Posterior vena cava (tissue), 2 donors: ENCODE measurements at places on chromosomes 7 and 10. TPM values are rescaled to one million over a fixed set of nuclear protein-coding genes. Genes with fewer than 3 reads are reported as not detected.

DNA sequence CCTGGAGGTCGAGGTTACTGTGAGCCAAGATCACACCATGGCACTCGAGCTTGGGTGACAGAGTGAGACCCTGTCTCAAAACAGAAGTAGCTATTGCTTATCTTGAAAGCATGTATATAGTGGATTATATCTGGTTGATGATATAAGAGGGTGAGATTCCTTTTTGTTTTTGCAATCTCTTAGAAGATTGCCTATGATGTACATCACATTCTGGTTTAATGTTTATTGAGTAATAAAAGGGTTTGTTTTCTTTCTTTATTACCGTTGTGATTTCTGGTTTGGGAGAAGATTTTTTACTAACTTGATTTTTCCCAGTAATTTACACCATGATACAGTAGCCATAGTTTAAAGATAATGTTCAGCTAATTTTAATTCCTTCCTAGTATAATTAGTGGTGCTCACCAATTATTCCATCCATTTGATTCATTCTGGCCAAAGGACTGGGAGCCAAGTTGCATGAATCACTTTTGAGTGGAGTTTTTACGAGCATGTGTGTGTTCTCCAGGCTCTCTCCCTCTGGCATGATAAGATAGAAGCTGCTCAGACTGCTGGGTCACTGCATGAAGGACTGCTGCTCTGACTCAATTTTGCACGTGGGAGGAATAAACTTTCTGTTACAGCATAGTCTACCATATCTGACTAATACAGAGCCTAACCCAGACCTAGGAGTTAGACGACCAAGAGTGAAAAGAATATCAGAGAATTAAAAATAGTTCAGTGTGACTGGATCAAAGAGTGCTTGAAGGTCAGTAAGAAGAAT is 13.5 kb upstream of the TSPAN13 start:
- DNase-seq, result no peak

GRCh38 chr10:5476918-5477525 is 22.3 kb downstream of the CALML5 start:
- no peak for DNase-seq

DNA sequence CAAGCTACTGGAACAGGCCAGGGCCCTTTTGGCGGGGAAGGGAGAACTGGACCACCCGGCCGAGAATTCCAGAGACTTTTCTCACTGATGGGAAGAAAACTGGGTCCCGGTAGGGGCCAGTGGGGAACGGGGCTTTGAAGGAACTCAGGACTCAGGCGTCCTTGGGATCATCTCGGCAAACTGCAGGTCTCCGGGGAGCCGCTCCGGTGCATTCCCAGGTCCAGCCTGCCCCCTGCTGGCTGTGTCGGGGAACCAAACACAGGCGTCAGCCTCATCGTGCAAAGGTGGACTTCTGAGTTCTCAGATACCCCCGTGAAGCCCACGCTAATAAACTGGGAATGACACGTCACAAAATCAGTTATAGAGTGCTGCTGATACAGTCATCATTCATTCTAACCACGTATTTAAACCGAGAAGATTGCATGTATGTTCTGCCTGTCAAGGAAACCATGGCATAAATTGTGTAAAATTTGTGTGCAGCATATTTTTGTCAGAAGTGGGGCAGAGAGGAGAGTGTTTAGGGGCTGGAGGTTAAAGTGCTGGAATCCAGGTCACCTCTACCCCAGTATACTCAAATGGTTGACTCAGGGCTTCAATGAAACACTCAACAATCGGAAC is 76.1 kb upstream of the CPXM2 start:
- DNase-seq, result peak; percentile 90

Gene BRI3
- 193 TPM for total RNA-seq

Gene CEP55
- 0.48 TPM for total RNA-seq

Gene PPP3CB
- total RNA-seq, result 70.4 TPM

DNA sequence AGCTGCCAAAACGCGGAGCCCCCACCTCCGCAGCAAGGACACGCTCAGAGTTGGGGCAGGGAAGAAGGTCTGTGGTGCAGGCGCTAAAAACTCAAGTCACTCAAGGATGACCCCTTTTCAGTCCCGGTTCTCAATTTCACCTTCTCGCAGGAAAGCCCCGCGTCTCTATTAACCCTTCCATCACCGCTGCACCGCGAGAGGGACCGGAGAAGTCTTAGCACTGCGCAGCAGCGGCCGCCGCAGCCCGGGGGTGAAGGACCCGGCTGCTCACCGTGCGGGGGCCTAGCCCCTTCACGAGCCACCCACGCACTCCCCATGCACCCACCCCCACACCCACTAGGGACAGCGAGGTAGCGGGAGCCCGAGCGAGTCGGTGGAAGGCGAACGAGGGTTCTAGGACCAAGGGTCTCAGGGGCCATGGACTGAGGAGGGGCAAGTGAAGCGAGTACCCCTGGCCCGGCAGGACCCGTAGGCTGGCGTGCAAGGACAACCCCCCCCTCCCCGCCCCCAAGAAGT is 162.9 kb downstream of the SH3PXD2A start:
- DNase-seq, result no peak

- DNase-seq, result peak; percentile 88
These were observed 182.4 kb downstream of the PLXNA4 start for GRCh38 chr7:132393789-132394261.

DNA sequence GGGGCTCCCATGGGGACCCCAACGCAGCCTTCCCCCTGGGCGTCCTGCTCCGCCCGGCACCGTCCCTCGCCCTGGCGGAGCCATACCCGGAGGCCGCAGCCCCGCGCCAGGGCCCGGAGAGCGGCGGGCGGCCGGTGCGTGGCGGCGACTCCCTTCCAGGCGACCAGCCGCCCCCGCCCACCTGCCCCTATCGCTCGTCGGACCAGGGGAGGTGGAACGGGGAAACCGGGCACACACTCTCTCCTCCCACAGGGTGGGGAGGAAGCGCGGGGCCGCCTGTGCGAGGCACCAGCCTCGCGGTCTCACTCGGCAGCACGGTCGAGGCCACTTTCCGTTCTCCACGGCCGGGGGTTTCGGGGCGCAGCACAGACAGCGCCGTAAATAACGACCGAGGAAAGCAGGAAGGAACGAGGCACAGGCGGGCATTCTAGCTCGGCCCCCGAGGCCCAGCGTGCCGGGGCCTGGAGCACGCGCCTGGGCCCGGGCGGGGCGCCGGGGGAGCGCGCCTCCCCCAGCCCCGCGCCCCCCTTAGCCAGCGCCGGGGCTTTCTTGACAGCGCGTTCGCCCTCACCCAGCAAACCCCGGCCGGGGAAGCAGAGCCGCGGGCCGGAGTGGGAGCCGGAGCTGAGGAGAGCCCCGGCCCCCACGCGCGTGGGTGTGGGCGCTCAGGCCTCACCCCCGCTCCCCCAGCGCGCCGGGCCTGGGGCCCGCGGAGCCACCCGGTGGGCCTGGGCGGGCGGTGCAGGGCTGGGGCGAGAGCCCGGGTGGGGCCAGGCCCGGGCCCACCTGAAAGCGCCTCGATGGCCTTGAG is 936 bp downstream of the IGF2BP3 start:
- no peak for DNase-seq

DNA sequence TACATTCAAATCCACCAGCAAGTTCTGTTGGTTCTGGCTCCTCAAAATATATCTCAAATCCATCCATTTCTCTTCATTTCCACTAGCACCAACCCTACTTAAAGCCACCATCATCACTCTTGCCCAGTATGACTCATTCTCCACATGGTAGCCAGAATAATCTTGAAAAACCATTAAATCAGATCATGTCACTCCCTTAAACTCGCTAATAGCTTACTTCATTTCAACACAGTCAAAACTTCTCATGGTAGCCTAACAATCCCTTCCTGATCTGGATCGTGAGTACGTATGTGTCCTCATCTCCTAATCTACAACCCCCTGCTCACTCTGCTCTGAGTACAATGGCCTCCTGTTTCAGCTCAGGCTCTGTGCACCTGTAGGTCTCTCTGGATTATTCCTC is 8.7 kb downstream of the EPC1 start:
- DNase-seq, result no peak

Gene NPSR1
- total RNA-seq, result not detected

- no peak for DNase-seq
These were observed 307.7 kb downstream of the CDK14 start for GRCh38 chr7:90903841-90904240.

DNA sequence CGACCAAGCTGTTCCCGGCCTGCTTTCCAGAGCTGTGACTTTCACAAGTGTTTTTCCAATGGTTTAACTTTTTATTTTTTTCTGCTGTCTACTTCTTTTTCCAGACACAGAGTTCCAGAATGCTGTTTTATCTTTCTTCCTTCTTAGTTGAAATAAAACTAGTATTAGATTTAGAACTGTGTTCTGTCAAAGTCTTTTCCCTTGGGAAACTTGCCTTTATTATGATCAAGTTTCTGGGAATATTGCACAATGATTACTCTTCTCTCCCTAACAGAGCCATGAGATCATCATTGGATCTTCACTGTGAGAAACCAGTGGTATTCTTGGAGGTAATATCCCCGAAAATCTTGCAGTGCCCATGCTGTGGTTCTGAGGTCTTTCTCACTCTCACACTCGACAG is 104.9 kb upstream of the KCND2 start:
- no peak for DNase-seq

Gene CFAP69
- total RNA-seq, result 13.0 TPM

- DNase-seq, result no peak
These were observed 104.9 kb downstream of the RNLS start for GRCh38 chr10:88478256-88478655.

Gene PKD2L1
- not detected for total RNA-seq

DNA sequence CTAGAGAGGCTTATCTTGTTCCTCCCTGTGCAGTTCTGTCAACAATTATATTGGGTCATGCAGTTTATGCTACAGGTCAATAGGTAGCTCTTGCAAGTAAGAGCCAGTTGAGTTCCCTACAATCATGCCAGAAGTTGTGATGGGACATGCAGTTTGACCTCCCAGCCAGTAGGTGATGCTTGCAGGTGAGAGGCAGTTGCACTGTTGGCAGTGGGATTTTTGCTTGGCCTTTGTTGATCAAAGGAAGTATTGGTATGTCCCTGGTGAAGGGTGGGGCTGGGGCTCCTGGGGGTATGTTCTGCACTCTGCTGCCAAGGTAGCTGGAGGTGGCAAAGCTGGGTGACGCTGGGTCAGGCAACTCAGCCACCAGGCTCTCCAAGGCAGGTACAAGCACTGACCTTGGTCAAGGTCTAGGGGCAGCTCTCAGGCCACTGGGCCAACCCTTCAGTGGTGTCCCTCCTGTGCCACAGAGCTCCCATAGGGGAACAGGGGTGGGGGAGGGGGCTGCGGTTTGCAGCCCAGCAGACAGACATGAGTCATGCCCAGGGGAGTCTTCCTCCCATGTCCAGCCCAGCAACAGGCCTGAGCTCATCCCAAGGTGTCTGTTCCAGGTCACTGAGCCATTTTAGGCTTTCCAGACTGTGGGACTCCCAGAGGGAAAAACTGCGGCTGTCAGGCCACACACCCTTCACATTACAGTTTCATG is 43.3 kb downstream of the MEOX2 start:
- no peak for DNase-seq

DNA sequence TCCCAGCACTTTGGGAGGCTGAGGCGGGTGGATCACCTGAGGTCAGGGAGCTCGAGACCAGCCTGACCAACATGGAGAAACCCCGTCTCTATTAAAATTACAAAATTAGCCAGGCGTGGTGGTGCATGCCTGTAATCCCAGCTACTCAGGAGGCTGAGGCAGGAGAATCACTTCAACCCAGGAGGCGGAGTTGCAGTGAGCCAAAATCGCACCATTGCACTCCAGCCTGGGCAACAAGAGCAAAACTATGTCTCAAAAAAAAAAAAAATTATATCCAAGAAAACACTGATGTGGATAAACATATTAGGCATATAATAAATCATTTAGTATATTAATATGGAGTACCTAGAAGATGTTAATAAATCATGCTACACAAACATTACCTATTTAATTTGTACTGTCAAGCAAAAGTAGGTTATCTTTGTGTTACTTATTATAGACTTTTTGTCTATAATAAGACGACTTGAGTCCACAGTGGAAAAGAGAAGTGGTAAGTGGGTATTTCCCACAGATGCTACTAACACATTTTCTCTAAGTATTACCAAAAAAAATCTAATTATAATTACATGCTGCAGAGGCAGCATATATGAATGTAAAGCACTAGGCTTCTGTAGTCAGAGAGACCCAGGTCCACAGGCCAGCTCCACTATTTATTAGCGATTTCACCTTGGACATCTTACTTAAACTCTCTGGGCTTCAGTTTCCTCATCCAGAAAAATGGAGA is 34.5 kb downstream of the DNMBP start:
- no peak for DNase-seq

- DNase-seq, result no peak
These were observed 227.7 kb downstream of the SKIDA1 start for GRCh38 chr10:21297603-21298383.

DNA sequence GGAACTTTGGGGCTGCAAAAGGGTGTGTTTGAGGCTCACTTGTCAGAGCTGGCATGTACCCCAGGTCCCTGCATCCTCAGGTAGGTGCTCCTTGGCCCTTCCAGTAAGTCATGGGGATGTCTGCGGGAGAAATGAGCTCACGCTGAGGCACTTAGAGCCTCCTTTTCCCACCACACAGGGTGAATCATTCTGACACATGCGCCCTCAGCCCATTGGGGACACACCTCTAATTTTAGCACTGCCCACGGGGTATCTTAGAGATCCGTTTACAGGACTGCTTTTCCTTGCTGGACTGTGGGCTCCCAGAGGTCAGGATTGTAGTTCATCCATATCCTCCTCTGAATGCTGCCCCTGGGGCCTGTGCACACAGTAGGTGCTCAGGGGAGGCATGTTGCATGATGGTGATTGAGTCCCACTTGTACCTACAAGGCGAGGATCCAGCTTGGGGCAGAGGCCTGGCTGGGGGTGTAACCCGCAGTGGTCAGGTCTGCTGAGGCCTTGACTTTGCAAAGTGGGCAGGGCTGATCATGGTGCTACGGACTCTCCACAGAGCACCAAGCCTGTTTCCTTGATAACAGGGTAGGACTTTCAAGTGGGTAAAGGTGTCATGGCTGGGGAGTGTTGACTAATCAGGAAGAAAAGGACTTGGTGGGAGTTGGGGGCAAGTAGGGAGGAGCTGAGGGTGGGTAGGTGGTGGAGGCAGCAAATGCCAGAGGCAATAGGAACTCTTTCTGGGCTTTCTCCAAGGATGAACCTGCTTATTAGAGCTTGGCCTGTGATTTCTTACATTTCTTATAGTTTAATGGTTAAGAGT is 5.8 kb downstream of the TSPAN15 start:
- DNase-seq, result no peak

GRCh38 chr10:124378271-124378670 is 40.5 kb downstream of the OAT start:
- DNase-seq, result no peak

DNA sequence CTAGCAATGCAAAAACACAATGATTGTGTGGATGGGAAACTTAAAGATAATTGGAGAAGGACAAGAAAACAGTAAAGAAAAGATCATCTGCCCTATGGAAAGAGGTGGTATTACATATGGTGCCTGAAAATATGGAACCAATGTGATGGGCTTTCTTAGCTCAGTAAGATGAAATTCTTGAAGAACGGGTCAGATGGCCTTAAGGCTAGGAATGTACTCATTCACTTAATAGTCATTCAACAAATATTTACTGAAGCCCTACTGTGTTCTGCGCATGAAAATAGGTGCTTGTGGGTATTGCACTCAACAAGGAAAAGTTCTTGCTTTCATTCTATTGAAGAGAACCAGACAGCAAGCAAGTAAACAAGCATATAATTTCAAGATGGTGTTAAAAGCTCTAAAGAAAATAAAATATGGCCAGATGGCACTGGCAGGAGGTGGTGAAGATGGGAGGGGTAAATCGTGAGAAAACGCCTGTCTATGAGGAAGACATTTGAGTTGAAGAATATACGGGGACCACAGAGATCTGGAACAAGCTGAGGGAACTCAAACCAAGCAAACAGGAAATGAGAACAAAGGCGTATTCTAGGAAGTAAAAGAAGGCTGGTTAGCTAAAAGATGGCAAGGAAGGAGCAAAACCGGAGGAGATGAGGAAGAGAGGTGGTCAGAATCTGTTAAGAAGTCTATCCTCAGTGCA is 179.7 kb downstream of the ANK3 start:
- DNase-seq, result no peak

Gene PTPRE
- total RNA-seq, result 22.1 TPM
